ENCODE measurements at places on chromosomes 4 and X.

DNA sequence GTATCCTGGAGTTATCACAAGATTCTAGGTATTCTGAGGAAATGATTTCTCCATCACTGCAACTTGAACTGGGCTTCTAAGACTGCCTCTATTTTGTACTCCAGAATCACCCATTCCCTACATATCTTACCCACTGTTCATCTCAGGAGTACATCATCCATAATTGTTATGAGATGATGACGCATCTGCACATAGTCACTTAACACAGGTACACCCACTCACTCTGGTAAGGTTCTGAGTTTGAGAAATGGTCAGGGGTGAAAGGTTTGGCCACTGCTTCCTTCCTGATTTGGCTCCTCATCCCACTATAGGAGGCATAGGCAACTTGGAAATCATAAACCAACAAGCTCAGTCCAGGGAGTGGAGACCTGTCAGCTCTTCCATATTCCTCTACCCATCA is 143.9 kb downstream of the GLRA2 start:
- no peak for DNase-seq

DNA sequence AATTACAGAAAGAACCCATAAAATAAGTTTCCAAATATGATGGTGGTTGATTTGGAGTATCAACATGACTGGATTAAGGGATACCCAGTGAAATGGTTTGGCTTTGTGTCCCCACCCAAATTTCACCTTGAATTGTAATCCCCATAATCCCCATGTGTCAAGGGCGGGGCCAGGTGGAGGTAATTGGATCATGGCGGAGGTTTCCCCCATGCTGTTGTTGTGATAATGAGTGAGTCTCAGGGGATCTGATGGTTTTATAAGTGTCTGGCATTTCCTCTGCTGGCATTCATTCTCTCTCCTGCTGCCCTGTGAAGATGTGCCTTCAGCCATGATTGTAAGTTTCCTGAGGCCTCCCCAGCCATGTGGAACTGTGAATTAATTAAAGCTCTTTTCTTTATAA is 39.1 kb downstream of the WDFY3 start:
- DNase-seq: no peak

GRCh38 chr4:140849526-140849925 is 93.3 kb upstream of the TBC1D9 start:
- no peak for DNase-seq

DNA sequence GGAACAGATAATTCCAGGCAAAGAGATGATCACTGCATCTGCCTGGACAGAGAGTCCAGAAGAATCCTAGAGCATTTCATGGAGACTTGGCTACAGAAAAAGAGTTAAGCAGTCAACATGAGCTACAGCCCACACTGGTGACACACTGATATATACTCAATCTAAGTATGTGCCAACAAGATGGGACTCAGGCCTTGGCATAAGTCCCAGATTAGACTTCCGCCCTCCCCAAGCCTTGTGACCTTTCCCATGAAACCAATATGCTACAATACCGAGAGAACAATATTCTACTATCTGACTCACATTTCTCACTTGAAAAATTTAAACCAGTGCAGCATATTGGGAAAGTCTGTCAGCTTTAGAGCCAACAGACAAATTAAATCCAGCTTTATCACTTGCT is 65.7 kb upstream of the SLITRK2 start:
- no peak for DNase-seq

DNA sequence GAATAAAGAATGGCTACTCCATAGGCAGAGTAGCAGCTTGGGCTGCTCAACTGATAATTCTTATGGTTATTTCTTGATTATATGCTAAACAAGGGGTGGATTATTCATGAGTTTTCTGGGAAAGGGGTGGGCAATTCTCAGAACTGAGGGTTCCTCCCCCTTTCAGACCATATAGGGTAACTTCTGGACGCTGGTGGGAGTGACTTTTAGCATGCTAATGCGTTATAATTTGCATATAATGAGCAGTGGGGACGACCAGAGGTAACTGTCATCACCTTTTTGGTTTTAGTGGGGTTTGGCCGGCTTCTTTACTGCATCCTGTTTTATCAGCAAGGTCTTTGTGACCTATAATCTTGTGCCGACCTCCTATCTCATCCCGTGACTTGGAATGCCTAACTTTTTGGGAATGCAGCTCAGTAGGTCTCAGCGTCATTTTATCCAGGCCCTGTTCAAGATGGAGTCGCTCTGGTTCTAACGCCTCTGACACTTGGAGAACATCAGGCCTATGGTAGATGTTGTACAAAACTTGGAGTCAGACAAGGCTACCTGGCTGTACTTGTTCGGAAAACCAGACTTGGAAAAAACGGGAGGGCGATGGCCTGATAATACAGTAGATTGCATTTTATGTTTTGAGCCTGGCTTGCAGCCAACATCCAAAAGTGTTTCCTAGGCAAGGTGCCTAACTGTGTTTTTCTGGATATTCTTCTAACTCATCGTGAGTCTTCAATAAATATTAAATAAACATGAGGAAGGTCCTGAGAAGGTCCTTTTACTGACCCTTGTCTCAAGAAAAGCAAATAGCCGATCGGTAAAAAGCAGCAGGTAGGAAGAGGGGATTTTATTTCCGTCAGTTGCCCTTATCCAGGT is 1.8 kb upstream of the TMEM164 start:
- DNase-seq: no peak

GRCh38 chr4:26719954-26720552 is 136.2 kb downstream of the TBC1D19 start:
- DNase-seq: no peak

GRCh38 chrX:47091149-47091775 is 13.0 kb downstream of the RGN start:
- no peak for DNase-seq

DNA sequence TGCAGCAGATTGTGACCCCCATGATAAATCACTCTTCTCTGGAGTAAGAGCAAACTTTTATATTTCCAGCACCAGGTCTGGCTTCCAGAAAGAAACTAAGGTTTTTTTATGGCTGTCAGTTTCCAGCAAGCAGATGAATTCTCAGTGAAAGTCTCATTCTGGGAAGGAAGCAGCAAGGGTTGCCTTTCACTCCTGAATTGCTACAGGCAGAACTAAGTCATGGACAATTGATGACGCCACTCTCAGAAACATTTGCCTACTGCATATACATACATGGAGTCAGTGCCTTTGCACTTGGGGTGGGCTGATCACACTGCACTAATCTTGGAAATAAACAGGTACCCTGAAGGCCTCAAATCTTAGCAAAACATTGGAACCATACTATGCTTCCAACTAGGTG is 80.0 kb downstream of the IL21 start:
- no peak for DNase-seq

DNA sequence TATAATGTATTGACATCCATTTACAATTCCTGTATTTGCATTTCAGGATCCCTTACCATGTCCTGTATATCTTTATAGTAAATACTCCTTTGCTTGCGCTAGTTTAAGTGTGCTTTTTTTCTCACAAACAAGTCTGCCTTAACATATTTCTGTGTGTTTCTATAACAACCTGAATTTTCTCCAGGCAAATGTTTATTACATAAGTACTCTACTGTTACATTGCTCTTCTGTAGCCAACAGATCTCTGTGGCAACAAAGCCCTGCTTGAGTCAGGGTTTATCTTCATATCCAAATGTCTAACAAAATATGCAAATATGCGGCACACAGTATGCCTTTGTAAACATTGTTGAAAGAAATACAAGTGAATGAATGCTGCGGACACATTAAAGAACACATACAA is 625.5 kb downstream of the TLL1 start:
- DNase-seq: no peak

DNA sequence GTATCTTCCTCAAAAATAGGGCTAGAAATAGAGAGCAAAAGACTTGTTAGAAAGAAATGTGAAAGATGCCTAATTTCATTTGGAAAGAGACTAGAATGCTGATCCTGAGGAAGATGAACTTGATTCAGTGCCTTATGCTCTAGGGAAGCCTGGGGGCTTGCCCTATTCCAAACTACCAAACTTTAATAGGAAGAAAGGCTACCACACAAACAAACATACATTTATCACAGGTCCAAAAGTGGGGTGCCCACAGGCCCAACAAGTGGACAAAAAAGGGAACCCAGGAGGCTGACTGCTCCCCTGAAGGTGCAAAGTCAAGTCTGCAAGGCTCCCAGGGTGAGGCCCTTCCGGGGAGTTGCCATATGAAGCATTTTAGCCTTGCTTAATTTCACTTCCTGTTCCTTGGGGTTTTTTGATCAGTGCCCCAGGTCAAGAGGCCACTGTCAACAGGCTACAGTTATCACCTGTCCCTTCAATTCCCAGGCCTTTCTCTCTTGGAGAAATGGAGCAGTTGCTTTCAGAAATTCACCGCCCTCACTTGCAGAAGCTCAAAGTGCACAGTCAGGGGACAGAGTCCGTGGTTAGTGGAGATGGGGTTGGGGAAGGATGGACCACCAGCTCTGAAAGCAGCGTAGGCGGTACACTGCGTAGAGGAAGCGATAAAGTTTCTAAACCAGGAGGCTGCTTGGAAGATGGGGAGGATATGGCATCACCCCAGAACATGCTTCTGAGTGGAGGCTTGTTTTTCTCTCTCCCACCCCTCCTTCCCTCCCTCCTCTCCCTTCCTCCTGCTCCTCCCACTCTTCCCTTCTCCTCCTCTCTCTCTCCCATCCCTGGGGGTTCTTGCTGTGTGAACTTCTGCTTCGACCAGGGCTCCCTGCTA is 36.4 kb downstream of the TMEM154 start:
- no peak for DNase-seq

- DNase-seq: no peak
Observed at GRCh38 chr4:184812199-184812542, 13.6 kb downstream of the ACSL1 start.

- DNase-seq: no peak
Observed at GRCh38 chr4:181647396-181648147, 595.6 kb upstream of the TENM3 start.

GRCh38 chr4:70818173-70818855 is 21.4 kb downstream of the GRSF1 start:
- DNase-seq: no peak

GRCh38 chrX:68238568-68238967 is 194.7 kb downstream of the OPHN1 start:
- DNase-seq: no peak

DNA sequence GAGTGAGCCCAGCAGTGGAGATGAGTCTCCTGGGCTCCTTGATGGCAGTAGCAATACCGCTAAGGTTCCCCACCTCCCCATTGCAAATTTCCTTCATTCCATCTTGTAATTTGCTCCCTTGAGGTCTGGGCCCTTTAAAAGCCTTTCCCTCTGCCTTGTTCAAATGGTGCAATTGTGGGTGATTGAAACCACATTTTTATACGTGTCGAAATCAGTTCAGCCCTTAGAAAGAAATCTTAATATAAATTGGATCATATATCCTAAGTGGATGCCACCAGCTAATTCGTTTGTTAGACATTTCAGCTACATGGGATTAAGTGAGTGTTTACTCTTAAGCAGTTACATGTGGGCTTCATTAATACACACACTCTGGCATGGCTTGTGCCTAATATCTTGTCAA is 68.6 kb downstream of the NHS start:
- no peak for DNase-seq

DNA sequence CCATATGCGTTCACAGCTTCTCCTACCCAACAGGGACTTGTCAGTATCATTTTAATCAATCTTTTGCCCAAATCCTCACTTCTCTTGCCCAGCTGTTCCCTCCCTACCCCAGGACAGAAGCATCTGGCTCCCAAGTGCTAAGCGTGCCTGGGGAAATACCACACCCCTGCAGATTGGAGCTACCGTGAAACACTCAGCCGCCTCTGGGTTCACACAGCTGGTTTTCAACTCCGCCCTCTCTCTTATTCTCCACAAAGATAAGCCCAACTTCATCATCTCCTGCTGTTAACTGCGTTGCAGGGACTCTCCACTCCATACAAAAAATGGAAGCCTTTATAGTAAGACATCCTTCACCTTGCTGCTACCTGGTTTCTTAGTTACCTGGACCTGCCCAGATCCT is 147.3 kb upstream of the FTHL17 start:
- no peak for DNase-seq

All from hypothalamus (tissue), 51 donors.